Panc1 (cell line): ENCODE measurements at places on chromosomes 6 and 20.

DNA sequence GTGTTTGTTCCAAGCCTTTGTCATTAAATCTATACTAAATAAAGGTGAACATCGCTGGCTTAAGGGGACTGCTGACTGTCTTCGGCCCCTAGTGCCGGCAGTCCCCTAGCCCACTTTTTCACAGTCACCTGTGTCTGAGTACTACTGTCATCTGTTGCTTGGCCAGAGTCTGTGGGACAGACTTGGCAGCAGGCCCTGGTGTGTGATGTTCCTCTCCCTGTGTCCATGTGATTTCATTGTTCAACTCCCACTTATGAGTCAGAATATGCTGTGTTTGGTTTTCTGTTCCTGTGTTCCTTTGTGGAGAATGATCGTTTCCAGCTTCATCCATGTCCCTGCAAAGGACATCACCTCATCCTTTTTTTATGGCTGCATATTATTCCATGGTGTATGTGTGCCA is 133.4 kb downstream of the HAO1 start:
- H3K27ac ChIP-seq: no peak overlapping the region
- no peaks in the 10 kb centered on the region for H3K27me3 ChIP-seq
- DNase-seq: no peak
- no peaks in the 10 kb centered on the region for H3K4me1 ChIP-seq
- no peak overlapping the region for H3K4me3 ChIP-seq

DNA sequence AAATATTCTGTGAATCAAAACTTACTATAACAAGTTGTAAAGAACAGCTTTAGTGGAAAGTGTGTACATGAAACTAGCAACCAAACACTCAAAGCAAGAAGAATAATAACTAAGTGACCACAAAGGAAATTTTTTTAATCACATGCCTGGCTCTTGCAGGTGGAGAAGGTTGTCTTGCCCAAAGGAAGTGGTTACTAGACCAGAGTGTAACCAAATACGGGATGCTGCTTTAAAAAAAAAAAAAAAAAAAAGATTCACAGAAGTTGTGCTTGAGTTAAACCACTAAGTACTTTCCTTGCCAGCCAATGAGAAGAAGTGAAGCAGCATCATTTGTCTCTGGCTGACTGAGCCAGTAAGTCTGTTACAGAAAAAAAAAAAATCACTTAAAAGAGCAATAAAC is 19.1 kb upstream of the HLA-DQB1 start:
- no peaks in the 10 kb centered on the region for H3K4me1 ChIP-seq
- no peak overlapping the region for H3K27ac ChIP-seq
- DNase-seq: no peak

GRCh38 chr6:130824978-130825694 is 2.1 kb upstream of the SMLR1 start:
- DNase-seq: no peak
- no peak overlapping the region for H3K4me3 ChIP-seq
- no peak overlapping the region for H3K27ac ChIP-seq
- H3K27me3 ChIP-seq: no peaks in the 10 kb centered on the region
- no peaks in the 10 kb centered on the region for H3K4me1 ChIP-seq
- H3K36me3 ChIP-seq: no peaks in the 10 kb centered on the region

- no peaks in the 10 kb centered on the region for H3K36me3 ChIP-seq
- no peaks in the 10 kb centered on the region for H3K4me1 ChIP-seq
- no peak overlapping the region for H3K27ac ChIP-seq
- no peaks in the 10 kb centered on the region for H3K27me3 ChIP-seq
Measured at GRCh38 chr6:163195721-163196691, 218.5 kb upstream of the QKI start.

DNA sequence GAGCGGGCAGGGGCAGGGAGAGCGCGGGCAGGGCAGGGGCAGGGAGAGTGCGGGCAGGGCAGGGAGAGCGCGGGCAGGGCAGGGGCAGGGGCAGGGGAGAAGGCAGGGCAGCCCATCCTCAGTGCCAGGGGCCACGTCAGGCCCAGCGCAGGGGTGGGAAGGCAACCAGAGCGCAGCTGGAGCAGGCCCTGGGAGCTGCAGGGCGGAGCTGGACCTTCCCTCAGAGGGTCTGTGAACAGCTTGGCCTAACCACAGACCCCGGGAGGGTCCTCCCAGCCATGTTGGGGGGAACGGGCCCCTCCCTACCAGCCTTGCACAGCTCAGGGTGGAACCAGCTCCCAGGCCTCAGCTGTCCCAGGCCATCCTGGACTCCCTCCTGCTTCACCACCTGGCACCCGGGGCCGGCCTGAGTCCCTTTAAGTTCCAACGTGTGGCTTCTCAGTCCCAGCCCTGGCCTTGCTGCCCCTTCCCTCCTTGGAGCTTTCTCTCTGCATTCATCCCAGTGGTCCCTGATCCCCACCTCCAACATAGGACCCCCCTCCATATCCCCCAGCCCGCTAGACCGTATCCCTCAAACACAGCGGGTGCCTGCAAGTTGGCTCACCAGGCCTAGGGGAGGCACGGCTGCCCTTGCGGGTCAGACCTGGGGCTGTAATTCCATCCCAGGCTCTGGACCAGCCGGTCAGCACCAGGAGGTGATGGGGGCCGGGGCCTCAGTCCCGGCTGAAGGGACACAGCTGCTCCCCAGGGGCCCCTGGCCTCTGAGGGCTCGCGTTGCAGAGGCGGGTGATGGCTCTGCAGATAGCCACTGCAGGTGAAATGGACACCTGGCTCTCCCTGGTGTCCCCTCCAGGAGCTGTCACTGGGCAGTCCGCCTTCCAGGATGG is 5.6 kb upstream of the ZBTB46 start:
- no peaks in the 10 kb centered on the region for H3K27me3 ChIP-seq
- H3K4me1 ChIP-seq: peaks cover 19% of the 10 kb centered on the region
- H3K4me3 ChIP-seq: no peak overlapping the region
- no peak overlapping the region for H3K27ac ChIP-seq
- DNase-seq: no peak

DNA sequence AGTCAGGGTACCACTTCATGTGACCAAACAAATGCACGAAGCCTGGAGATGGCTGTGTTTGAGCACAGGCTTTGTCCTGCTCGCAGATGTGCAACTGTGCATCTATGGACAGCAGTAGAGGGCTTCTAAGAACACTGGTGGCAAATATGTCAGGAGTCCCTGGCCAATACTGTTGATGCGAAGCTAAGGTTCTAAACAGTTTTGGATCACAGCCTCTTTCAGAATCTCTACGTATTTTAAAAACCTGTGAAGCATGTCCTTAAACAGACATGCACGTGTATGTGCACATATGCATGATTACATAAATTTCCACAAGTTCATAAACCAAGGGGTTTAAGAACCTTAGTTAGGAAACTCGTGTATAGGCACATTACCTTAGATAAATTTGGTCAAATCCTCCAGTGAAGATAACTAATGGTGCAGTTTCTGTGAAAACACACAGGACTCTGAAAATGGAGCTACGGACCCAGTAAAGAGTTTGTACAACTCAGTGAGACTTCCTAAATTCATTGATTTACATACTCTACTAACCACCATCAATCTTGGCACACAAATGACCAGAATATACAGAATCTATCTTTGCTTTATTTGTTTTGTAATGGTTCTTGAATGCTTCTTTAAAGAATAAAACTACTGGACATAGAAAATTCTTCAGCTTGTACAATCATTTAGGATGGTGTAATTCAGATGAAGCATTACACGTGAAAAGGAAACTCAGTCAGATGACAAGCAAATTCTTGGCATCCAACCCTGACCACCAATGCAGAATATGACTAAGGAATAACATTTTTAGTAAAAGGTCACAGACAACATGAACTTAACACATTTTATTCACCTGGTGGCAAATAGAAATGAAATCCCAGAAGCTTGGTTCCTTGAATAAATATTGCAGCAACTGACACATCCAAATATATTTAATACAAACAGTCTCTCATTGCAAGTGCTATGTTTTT is 27.4 kb downstream of the KCNQ5 start:
- H3K36me3 ChIP-seq: no peaks in the 10 kb centered on the region
- H3K4me3 ChIP-seq: no peak overlapping the region
- H3K27me3 ChIP-seq: no peaks in the 10 kb centered on the region
- DNase-seq: peak; percentile 93
- H3K4me1 ChIP-seq: peaks cover 26% of the 10 kb centered on the region; the same call in 1 of the 2 replicates

DNA sequence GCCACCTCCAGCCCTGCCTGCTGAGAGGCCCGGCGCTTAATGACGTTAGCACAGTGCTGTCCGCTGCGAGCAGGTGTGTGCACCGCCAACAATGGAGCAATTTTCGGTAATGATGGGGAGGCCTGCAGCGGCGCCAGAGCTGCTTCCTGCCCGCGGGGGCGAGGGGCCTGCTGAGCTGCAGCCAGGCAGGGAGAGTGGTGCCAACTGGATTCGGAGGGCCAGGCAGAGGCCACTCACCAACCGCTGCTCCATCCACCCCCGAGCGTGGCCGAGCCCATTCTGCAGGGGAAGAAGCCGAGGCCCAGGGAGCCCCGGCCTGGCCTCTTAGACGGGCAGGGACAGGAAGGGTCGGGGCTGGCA is 9.6 kb downstream of the HRH3 start:
- H3K4me3 ChIP-seq: no peak overlapping the region
- peaks cover 11% of the 10 kb centered on the region for H3K4me1 ChIP-seq
- no peak for DNase-seq
- no peak overlapping the region for H3K27ac ChIP-seq
- H3K36me3 ChIP-seq: no peaks in the 10 kb centered on the region

- no peaks in the 10 kb centered on the region for H3K27me3 ChIP-seq
- peaks cover 42% of the 10 kb centered on the region for H3K4me1 ChIP-seq
- H3K36me3 ChIP-seq: no peaks in the 10 kb centered on the region
- peak within 1 kb of the TSS; percentile 77 for H3K27ac ChIP-seq
- H3K4me3 ChIP-seq: peak within 1 kb of the TSS; percentile 63
Measured at GRCh38 chr20:63830841-63831588, at the start of gene ZBTB46. Gene ZBTB46 (minus strand): TSS chr20:63831264. CDS start chr20:63790757, 40,507 bp downstream.

DNA sequence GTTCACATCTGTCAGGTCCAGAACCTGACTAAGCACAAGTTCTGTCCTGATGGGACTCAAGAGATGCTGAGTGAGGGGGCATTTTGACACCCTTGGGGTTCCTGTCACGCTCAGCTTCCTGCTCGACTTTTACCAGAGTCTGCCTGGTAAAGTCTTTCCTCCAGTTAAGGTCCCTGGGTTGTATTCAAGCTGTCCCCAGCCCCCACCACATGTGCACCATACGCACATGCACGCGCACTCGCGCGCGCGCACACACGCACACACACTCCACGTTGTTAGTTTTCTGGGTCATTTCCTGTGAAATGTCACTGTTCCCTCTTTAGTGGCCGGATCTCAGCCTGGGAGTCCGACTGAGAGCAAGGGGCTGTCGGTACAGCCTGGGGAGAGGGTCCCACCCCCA is 166.1 kb downstream of the GMPR start:
- H3K4me1 ChIP-seq: no peaks in the 10 kb centered on the region
- H3K27me3 ChIP-seq: no peaks in the 10 kb centered on the region
- H3K4me3 ChIP-seq: no peak overlapping the region

GRCh38 chr6:33702345-33702977 is 9.0 kb downstream of the UQCC2 start:
- peaks cover 7% of the 10 kb centered on the region; the same call in 1 of the 2 replicates for H3K36me3 ChIP-seq
- DNase-seq: peak; percentile 58
- H3K4me1 ChIP-seq: peaks cover 4% of the 10 kb centered on the region
- H3K27me3 ChIP-seq: no peaks in the 10 kb centered on the region
- H3K27ac ChIP-seq: peak overlapping the region; percentile 32; the same call in 1 of the 2 replicates

- H3K4me3 ChIP-seq: no peak overlapping the region
- H3K27me3 ChIP-seq: no peaks in the 10 kb centered on the region
- H3K4me1 ChIP-seq: no peaks in the 10 kb centered on the region
- no peak for DNase-seq
Measured at GRCh38 chr6:146269482-146269881, 240.6 kb downstream of the GRM1 start.

- H3K4me1 ChIP-seq: no peaks in the 10 kb centered on the region
- H3K27me3 ChIP-seq: no peaks in the 10 kb centered on the region
- H3K27ac ChIP-seq: no peak overlapping the region
- H3K36me3 ChIP-seq: no peaks in the 10 kb centered on the region
Measured at GRCh38 chr6:116016846-116017545, 43.7 kb downstream of the FRK start.

DNA sequence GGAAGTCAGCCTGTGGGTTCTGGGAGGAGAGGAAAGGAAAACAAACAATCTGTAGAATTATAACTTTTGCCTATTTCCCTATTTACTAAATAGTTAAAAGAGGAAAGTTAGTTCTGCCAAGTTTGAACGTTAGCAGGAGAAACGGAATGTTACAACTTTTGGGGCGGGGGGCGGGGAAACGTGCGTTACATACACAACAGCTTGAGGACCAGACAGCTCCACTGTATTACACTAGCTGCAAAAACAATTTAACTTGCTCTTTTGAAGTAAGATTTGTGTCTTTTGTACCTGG is 498 bp upstream of the PRDM1 start:
- DNase-seq: no peak
- H3K27me3 ChIP-seq: peaks cover 2% of the 10 kb centered on the region; the same call in 1 of the 2 replicates
- peak overlapping the region; percentile 68 for H3K4me3 ChIP-seq

GRCh38 chr6:26122005-26122388 is 34.8 kb downstream of the HFE start:
- no peak for DNase-seq
- peaks cover 34% of the 10 kb centered on the region for H3K4me1 ChIP-seq
- H3K27me3 ChIP-seq: no peaks in the 10 kb centered on the region

GRCh38 chr6:148147463-148147830 is 195.2 kb upstream of the SASH1 start:
- no peaks in the 10 kb centered on the region for H3K27me3 ChIP-seq
- no peak overlapping the region for H3K4me3 ChIP-seq
- H3K36me3 ChIP-seq: no peaks in the 10 kb centered on the region
- H3K27ac ChIP-seq: no peak overlapping the region

DNA sequence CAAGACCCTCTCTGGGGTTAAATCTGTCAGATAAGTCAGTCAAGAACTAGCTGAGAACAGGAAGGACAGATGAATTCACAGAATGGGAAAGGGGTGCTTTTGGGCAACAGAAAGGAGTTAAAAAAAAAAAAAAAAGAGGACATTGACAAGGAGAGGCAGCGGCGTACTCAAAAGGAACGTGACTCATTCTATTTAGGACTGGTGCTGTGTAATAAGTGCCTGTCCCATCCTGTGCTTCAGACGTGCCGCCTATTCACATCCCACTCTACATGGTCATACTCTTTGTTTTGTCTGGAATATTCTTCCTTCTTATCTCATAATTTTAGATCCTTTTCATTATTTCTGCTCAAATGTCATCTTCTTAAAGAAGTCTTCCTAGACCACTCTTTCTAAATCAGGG is 101.1 kb upstream of the EMILIN3 start:
- H3K27me3 ChIP-seq: no peaks in the 10 kb centered on the region
- H3K4me3 ChIP-seq: no peak overlapping the region
- H3K4me1 ChIP-seq: no peaks in the 10 kb centered on the region
- no peak overlapping the region for H3K27ac ChIP-seq
- DNase-seq: no peak

- H3K4me1 ChIP-seq: no peaks in the 10 kb centered on the region
- no peak for DNase-seq
- H3K27ac ChIP-seq: no peak overlapping the region
- H3K36me3 ChIP-seq: no peaks in the 10 kb centered on the region
- H3K4me3 ChIP-seq: no peak overlapping the region
- H3K27me3 ChIP-seq: no peaks in the 10 kb centered on the region
Measured at GRCh38 chr6:193773-194310, 98.4 kb upstream of the DUSP22 start.
